WTC11 (cell line): ENCODE measurements at places on chromosomes 6 and 20.

DNA sequence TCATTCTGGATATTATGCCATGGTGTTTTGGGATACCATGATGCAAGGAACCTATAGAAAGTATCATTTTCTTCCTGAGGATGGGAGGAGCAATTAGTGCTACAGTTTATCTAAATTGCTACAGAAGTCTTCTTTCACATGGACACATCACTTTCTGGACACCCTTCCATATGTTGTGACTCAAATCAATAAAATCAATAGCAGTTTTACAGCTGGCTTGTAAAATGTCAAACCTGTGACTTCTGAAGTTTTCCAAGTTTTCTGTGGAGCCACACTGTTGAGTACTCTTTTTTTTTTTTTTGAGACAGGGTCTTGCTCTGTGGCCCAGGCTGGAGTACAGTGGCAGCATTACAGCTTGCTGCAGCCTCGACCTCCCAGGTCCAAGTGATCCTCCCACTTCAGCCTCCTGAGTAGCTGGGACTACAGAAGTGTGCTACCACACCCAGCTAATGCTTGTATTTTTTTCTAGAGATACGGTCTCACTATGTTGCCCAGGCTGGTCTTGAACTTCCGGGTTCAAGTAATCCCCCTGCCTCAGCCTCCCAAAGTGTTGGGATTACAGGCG is 24.1 kb upstream of the CD2AP start:
- DNase-seq, result no peak

GRCh38 chr6:72616406-72617015 is 5.4 kb upstream of the KCNQ5 start:
- DNase-seq, result no peak

DNA sequence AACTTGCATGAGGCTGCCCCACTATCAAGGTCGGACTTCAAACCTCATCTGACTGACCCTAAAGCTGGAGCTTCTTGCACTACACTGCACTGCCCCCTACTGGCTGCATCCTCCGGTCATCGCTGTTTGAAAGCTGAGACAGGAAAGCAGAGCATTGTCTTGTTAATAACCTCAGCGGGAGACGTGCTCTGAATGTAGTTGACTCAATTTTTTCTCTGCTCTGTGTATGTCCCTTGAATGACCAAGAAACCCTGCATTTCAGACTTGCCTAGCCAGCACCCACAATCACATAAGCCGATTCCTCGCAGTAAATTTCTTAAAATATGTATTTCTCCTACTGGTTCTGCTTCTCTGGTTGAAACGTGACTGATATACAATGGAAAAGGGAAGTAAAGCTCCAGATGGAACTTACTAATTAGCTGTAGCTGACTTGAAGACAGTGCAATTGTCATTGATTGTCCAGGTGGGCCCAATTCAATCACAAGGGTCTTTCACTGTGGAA is 27.8 kb downstream of the TCF21 start:
- peak; percentile 99 for DNase-seq

DNA sequence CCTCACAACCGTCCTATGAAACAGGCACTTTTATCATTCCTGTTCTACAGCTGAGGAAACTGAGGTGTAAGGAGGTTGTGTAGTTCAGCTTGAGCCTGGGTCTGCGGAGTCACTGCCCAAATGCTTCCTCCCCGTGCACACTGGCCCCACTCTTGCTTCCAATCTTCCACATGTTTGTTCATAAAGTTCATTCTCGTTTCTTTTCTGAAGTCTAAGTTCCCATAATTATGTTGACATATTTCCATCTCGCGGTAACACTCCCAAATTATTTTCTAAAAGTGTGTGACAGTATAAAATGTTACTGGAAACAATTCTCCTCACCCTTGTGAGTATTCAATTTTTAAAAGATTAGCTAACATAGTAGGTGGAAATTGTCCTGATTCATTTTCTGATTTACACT is 106.9 kb downstream of the SLC22A3 start:
- no peak for DNase-seq

DNA sequence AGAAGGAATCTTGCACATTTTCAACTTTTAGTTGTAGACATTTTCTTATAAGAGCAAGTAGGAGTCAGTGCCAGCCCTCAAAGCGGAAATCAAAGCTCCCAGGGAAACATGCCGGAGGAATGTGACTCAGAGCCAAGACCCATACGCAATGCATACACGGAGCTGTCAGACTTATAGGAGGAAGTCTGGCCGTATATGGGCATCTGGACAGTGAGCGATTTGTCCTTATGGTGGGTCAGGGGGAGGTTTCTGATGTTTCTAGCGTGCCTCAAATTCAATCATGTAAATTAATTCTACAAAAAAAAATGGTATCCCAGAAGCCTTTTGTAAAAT is 3.6 kb upstream of the CCN2 start:
- DNase-seq, result no peak

DNA sequence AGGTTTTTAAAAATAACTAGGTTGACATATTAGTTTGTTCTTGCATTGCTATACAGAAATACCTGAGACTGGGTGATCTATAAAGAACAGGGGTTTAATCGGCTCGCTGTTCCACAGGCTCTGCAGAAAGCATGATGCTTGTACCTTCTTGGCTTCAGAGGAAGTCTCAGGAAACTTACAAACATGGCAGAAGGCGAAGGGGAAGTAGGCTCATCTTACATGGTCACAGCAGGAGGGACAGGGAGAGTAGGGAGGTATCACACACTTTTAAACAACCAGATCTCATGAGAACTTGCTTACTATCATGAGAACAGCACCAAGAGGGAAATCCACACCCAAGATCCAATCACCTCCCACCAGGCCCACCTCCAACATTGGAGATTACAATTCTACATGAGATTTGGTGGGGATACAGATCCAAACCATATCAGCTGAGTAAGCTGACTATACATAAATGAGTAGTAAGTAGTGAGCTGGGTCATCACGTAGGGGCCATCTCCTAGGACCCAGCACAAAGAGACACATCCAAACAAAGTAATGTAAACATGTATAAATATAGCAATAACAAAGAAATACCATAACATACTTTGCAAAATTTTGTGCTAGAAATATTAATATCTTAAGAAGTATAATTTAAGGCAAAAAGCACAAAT is 31.4 kb upstream of the SIRPG start:
- no peak for DNase-seq

DNA sequence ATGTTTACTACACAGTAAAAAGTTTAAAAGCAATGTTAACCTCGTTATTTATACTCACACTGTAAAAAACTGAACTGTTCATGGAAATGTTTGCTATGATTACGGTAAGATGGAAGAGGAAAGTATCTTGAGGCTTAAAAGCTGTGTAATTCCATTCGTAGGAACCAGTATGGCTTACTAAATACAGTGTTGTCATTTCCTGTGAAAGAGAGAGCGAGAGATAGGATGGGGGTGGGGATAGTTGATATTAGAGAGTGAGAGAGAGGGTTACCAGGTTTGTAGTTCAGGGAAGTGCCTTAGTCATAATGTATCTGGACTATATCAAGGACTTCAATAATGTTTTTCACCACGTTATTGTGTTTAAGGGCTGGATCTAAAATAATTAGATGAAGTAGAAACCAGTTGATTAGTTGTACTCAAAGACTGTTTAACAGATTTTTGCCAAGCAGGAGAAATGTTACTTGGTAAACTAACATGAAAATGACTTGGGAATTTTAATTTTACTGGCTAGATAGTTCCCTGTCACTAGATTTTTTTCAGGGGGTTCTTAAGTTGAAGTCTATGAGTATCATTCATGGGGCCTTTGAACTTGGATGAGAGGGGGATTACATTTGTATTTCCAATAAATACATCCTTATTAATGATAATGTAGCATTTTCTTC is 30.4 kb downstream of the AFDN start:
- no peak for DNase-seq

- DNase-seq, result no peak
Measured at GRCh38 chr20:33874129-33874528, 63.0 kb downstream of the CHMP4B start.

- DNase-seq, result peak; percentile 88
Measured at GRCh38 chr20:21048841-21049273, 57.3 kb downstream of the LINC00237 start.

GRCh38 chr6:901696-902460 is 208.9 kb upstream of the EXOC2 start:
- no peak for DNase-seq

DNA sequence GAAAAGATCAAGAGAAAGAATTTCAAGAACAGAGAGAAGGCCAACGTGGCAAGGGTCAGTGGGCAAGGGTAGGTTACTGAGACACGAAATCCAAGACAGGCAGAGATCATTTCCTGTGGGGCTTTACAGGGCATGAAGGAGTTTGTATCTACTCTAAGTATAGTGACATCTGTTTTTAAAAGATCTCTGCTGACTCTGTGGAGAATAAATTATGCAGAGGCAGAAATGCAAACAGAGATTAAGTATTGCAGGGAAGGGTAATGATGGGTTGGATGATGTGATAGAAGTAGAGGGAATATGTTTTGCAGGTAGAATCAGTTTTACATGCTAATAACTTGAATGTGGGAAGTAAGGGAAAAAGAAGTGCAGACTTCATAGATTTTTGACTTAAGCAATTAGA is 243.5 kb downstream of the FRK start:
- no peak for DNase-seq

GRCh38 chr6:71558974-71559373 is 270.4 kb downstream of the OGFRL1 start:
- no peak for DNase-seq

DNA sequence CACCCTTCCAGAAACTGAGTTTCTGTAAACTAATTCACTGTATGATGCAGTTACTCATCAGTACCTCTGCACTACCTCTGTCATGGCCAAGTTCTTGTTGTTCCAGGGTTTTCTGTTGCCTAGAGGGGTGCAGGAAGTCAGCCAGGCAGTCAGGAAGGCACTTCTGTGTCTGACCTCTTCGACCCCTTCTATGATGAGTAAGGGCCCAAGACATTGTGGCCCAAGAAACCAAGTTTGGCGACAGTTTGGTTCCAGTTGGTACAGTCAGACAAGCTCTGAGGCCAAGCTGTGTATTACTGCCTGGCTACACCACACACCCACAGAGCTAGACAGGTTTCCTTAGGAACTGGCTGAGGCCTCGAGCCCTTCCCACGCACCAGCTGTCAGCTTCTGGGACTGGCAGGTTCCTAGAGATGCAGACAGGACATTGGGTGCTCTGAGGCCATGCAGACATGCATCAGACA is 41.2 kb downstream of the TRAF3IP2 start:
- no peak for DNase-seq

GRCh38 chr6:34792605-34793500 is 970 bp downstream of the BLTP3A start:
- peak; percentile 25 for DNase-seq

- DNase-seq, result no peak
Measured at GRCh38 chr6:118509009-118509617, 39.0 kb upstream of the PLN start.

DNA sequence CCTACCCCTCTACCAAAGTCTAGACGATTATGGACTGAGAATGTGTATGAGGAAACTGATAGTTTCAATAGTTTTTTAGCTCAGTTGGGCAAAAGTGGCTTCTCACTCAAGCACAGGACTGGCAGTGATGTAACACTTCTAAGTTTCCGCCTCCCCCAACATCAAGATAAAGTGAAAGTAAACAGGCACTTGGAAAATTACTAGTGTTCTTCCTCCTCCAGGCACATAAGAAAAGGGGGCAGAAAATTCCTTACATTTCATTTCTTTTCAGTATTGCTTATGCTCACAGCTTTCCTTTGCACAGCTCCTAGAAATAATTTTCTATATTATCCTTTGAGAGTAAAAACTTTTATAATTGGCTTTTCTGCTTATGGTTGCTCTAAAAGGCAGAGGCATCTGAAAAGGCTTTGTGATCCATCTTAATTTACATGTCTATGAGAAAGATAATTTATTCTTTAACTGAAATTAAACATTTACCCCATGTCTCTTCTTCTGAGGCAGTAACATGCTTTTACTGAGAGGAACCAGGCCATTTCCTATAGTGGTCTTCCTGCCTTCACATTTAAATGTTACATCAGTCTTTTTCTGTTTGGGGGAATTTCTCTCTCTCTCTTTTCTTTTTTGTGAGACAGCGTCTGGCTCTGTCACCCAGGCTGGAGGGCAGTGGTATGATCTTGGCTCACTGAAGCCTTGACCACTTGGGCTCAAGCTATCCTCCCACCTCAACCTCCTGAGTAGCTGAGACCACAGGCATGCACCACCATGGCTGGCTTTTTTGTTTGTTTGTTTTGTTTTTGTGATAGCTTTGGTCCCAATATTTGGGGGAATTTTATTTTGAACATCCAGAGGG is 65.0 kb upstream of the EEF1A1 start:
- no peak for DNase-seq

DNA sequence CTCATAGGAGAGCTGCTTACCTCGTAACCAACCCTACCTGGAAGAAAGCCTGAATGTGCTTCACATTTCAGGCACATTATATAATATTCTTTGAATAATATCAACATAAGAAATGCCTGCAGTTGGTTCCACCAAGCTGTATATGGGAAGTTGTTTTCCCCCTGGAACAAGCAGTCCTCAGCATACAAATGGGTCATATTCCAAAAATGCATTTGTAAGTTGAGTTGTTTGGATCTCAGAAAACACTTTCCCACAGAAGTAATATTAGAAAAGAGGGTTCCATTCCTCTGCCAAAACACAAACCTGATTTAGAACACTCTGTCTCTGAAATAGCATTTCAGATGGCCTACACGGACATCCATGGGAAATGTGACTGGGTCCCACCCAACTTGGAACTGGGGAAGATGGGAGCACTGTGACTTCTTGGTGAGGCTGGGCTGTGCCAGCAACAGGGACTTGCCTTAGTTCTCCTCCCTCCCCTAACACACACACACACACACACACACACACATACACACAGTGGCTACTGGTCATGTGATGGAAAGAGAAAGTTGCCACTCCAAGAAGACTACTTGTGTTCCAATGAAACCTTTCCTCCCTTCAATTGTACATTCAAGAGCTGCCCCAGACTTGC is 11.4 kb upstream of the RCAN2 start:
- DNase-seq, result no peak
